Sigmoid colon (tissue), 7 donors: ENCODE measurements at places on chromosomes 2 and 18. TPM values are rescaled to one million over a fixed set of nuclear protein-coding genes. Genes with fewer than 3 reads are reported as not detected.

The ARHGEF33 gene
- total RNA-seq = 0.99 TPM

The HMSD gene
- total RNA-seq = not detected

The LIMS4 gene
- total RNA-seq = 11.9 TPM

The PLCL1 gene
- total RNA-seq = 13.6 TPM

The GPAT2 gene
- total RNA-seq = 4.4 TPM

The ORMDL1 gene
- 61.7 TPM for total RNA-seq

The FAHD2A gene
- total RNA-seq = 19.4 TPM

The ALPP gene
- not detected for total RNA-seq

- no peak overlapping the region for H3K27ac ChIP-seq
- no peak for DNase-seq
- no peaks in the 10 kb centered on the region for H3K4me1 ChIP-seq
- H3K27me3 ChIP-seq = no peaks in the 10 kb centered on the region
- H3K36me3 ChIP-seq = no peaks in the 10 kb centered on the region
Measured at GRCh38 chr2:16747257-16747656, 81.6 kb upstream of the CYRIA start.

DNA sequence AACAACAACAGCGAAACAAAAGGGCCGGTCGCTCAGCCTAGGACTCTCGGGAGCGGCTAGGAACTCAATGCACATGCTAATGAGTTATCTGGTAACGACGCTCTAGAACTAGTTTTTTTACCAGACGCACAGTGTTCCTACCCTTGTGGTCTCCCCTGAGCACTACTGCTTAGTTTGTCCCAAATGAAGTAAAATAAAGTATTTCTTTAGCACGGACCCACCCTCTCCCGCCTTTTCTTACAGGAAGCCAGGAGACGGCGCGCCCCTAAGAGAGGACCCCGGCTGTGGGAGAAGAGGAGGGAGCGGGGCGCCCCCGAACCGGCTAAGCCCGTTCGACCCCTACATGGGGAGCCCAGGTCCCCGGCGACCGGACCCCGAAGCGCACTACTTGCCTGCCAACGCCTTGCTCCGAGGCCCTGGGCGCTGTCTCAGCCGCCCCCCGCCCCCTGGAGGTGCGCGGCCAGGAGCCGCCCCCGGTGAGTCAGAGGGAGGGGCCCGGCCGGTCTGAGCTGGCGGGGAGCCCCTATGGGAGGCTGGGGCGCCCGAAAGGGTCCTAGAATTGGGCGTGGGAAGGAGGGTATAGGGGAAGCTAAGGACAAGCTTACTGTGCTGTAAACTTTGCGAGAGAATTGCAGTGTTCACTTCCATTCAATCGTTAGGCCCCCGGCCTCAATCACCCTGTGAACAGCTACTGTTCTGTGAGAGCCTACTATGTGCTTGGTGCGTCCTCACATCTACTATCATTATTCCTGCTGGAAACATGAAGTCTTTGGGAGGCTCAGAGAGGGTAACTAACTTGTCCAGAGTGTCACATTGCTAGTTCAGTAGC, 3.6 kb upstream of the CAPG start:
- H3K36me3 ChIP-seq = no peaks in the 10 kb centered on the region
- peak overlapping the region; percentile 54 for H3K4me3 ChIP-seq
- peak overlapping the region; percentile 44 for H3K27ac ChIP-seq
- DNase-seq = no peak
- H3K27me3 ChIP-seq = no peaks in the 10 kb centered on the region
- H3K4me1 ChIP-seq = peaks cover 19% of the 10 kb centered on the region

DNA sequence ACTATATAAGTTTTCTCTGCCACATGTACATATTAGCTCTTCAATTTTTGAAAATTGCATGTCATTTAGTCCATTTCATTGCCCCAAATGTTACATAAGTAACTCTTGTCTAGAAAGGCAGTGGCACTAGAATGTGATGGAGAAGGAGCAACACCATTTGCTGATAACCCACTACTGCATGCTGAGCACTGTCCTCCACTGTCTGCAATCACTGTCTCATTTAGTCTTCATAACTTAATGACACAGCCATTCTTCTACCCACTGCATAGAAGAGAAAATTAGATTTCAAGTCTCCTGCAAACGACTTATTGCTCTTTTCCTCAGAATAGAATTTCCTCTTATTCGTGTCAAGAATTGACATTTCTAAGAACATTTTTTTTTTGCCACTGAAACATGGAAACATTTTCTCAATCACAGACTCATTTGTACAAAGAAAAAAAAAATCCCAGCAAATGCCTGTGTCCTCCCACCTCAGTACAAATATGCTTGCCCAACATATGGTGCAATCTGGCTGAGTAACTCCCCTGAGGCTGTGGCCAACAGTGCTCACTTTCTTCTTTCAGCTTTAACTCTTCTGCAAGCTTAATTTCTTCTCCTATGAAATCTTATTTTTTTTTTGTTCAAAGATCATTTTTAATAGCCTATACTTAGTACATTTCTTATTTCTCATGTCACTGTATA, 768.6 kb upstream of the HS6ST1 start:
- H3K4me1 ChIP-seq = no peaks in the 10 kb centered on the region
- no peak overlapping the region for H3K27ac ChIP-seq
- no peak overlapping the region for H3K4me3 ChIP-seq
- DNase-seq = no peak
- no peaks in the 10 kb centered on the region for H3K27me3 ChIP-seq
- no peaks in the 10 kb centered on the region for H3K36me3 ChIP-seq

DNA sequence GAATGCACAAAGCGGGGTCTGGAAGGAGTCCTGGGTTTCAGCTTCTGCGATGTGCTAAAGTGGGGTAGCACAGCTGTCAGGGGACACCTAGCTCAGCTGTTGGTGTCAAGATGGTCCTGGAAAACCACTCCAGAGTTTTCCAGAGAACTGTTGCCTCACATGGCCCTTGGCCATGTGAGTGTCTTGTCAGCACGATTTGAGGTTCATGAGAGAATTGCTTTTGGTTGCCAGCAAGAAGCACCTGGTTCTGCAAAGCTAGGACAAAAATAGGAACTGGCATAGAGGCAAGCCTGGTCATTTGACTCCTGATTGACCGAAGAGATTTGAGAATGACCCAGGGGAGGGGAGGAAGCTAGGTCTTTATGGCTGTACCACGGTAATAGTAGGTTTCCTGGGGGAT, 50.4 kb upstream of the CTLA4 start:
- H3K4me3 ChIP-seq = no peak overlapping the region
- no peak for DNase-seq
- H3K36me3 ChIP-seq = no peaks in the 10 kb centered on the region
- H3K27me3 ChIP-seq = no peaks in the 10 kb centered on the region
- no peak overlapping the region for H3K27ac ChIP-seq
- peaks cover 12% of the 10 kb centered on the region for H3K4me1 ChIP-seq

- H3K27ac ChIP-seq = no peak overlapping the region
- H3K4me1 ChIP-seq = no peaks in the 10 kb centered on the region
- H3K27me3 ChIP-seq = no peaks in the 10 kb centered on the region
- H3K36me3 ChIP-seq = no peaks in the 10 kb centered on the region
- DNase-seq = no peak
Measured at GRCh38 chr2:189500456-189501160, 59.3 kb downstream of the WDR75 start.

DNA sequence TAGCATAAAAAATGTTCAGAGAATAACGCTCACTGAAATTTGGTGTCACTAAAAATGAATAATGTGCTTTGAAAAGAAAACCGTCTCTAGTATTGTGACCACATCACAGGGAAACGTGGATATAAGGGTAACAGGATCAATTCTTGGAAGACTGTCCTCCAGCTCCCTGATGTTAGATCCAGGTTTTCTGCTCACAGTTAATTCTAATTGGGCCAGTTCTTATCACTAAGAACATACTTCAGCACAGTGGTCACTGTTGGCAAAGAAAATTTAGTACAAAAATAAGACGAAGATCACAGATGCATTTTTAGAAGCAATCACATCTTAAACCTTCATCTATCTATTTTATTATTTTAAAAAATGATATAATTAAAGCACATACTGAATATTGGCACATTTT, 57.0 kb upstream of the CD226 start:
- no peaks in the 10 kb centered on the region for H3K4me1 ChIP-seq
- DNase-seq = no peak

DNA sequence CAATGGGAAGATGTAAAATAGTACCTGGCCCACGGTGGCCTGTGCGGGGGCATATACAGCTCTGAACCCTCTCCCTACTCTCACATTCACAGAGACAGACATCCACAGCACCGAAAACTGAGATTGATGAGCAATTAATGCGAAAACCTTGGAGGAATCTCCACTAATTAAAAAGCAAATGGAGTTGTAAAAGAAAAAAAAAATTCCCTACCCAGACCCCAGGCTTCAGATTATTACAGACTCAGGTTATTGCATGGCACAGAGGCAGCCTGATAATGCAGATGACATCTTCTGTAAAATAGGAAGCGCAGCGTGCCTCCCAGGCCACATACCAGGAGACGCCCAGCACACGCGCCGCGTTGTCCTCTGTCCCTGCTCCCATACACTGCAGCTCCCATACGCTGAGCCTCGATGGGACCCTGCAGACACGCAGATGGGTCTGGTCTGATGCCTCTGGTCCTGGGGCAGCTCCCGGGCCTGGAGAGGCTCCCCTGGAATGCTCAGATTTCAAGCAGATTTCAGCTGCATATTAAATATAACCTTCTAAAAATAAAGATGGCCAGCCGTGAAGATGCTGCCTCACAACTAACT, 496.1 kb upstream of the MYT1L start:
- H3K27me3 ChIP-seq = no peaks in the 10 kb centered on the region
- DNase-seq = no peak
- no peaks in the 10 kb centered on the region for H3K4me1 ChIP-seq
- H3K27ac ChIP-seq = no peak overlapping the region
- no peaks in the 10 kb centered on the region for H3K36me3 ChIP-seq

- H3K27me3 ChIP-seq = no peaks in the 10 kb centered on the region
- H3K27ac ChIP-seq = no peak overlapping the region
- no peak overlapping the region for H3K4me3 ChIP-seq
Measured at GRCh38 chr2:215839309-215839708, 174.0 kb downstream of the MREG start.

GRCh38 chr2:132632000-132632649, 37.9 kb downstream of the LYPD1 start:
- peaks cover 30% of the 10 kb centered on the region for H3K4me1 ChIP-seq
- no peaks in the 10 kb centered on the region for H3K27me3 ChIP-seq
- peak overlapping the region; percentile 22 for H3K27ac ChIP-seq
- DNase-seq = no peak
- H3K36me3 ChIP-seq = no peaks in the 10 kb centered on the region

DNA sequence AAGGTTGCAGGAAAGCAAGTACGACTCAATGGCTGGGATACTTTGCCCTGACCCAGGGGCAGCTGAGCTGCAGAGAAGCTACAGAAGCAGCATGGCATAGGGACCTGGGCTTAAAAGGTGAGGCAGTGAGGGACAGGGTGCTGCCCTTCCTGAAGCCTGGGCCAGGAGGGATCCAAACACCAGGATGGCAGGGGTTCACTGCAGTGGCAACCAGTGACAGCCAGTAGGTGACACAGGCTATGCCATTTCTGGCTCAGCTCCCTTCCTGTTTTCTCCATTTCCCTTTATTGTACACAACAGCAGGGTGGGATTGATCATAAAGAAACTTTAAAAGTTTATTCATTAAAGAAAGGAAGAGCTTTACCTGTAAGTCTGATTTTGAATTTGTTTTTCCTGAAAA, 48.8 kb downstream of the CABYR start:
- no peak for DNase-seq
- H3K27me3 ChIP-seq = no peaks in the 10 kb centered on the region
- H3K36me3 ChIP-seq = no peaks in the 10 kb centered on the region
- no peak overlapping the region for H3K27ac ChIP-seq
